ENCODE measurements at places on chromosomes 1 and 21. TPM values are rescaled to one million over a fixed set of nuclear protein-coding genes. Genes with fewer than 3 reads are reported as not detected.

GRCh38 chr1:29798699-29799566 is 562.6 kb downstream of the PTPRU start:
- no peak for DNase-seq

DNA sequence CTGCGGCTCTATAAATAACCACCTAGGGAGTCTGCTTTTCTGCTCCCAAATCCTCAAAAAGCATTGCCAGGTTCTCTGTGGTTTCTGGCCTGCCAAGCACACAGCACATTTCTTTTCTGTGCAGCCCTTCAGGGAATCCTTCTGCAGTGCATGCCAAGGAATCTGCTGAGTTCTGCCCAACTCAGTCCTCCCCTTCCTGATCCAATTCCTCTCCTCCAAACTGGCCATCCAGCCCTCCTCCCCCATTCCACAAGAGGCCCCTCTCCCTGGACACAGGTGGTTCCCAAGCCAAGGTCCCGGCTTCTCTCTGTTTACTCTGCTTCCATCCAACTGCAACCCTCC is 61.8 kb downstream of the HIVEP3 start:
- DNase-seq = no peak

- no peak for DNase-seq
These were observed 24.9 kb downstream of the KLHDC7A start for GRCh38 chr1:18505666-18506065.

GRCh38 chr21:19198801-19199200 is 795.2 kb upstream of the TMPRSS15 start:
- DNase-seq = no peak

- no peak for DNase-seq
These were observed 7.1 kb downstream of the UTS2 start for GRCh38 chr1:7845761-7846160.

Gene KRTAP13-1
- total RNA-seq = not detected

Measured in liver (tissue), 10 donors.